ENCODE measurements at places on chromosomes 12 and 14. TPM values are rescaled to one million over a fixed set of nuclear protein-coding genes. Genes with fewer than 3 reads are reported as not detected.

XRCC3 gene
- total RNA-seq = 11.5 TPM

CLEC1B gene
- total RNA-seq = 0.33 TPM

TESPA1 gene
- total RNA-seq = not detected

OTUB2 gene
- 1.2 TPM for total RNA-seq

MYO1H gene
- 1.2 TPM for total RNA-seq

RNASE3 gene
- total RNA-seq = not detected

All from placental epithelial cell (primary cell).